ENCODE measurements at places on chromosomes 12 and 14.

DNA sequence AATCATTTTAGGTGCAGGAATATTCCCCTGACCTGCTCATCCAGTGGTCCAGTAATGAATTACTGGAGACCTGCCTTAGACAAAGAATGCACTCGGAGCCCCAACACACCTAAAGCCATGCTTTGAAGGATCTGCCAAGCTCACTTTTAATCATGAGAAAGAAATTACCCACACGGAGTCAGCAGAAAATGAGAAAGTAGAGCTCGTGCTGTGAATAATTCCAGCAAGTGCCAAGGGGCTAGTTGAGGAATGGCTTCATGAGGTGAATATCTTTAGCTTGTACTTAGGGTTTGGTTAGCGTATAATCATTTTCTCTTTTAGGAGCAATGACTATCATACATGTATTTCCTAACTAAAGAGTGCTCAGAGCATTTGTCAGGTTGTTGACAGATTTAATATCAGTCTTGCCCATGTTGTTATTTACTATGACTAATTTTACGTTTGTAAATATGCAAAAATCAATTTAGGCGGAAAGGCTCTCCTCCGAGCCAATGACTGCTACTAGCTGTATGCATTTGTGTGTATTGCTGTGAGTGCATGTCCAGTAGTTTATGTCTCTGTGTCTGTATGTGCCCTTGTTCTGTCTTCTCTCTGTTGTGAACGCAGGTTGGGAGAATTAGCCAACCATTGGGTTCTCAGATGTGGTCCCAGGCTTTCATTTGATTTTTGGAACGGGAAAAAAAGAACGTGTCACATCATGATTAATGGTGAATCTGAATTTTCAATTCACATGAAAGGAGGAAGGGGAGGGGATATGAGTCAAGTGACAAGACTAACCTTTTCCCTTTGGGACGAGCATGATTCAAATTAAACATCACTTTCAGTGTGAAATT is 98.4 kb downstream of the RMST start:
- no peak for DNase-seq

DNA sequence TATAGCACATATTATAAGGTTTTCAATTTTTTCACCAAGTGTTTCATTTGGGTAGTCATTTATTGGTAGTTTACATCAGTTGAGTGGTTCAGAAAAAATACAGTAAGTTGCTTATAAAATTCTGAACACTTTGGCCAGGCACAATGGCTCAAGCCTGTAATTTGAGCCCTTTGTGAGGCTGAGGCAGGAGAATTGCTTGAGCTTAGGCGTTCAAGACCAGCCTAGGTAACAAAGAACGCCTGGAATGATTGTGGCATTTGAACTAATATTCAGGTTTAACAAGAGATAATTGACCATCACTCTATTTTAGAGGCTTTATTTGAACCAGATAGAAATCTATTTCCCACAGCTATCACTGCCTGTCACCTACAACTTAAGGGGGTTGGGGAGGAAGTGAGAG is 22.7 kb downstream of the HIF1A start:
- no peak for DNase-seq

DNA sequence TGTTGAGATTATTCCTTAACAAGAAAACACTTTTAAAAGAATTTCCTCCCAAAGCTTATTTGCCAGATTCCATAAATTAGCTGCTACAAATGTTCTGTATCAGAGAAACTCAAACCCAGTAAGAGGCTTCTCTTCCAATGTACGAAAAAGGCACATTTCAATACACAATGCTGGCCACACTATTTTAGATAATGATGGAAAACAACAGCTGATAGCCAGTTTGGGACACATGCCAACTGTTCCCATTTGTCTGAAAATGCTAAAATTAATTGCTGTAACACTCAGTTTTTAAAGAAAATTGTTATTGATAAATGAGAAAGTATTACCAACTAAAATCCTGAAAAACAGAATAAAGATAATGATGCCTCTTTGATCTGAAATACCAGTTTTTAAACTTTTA is 4.4 kb downstream of the CFL2 start:
- no peak for DNase-seq

GRCh38 chr14:21771671-21772070 is 98.1 kb upstream of the OR4E1 start:
- DNase-seq = no peak

GRCh38 chr12:127429551-127430285 is 837.3 kb upstream of the TMEM132C start:
- no peak for DNase-seq

DNA sequence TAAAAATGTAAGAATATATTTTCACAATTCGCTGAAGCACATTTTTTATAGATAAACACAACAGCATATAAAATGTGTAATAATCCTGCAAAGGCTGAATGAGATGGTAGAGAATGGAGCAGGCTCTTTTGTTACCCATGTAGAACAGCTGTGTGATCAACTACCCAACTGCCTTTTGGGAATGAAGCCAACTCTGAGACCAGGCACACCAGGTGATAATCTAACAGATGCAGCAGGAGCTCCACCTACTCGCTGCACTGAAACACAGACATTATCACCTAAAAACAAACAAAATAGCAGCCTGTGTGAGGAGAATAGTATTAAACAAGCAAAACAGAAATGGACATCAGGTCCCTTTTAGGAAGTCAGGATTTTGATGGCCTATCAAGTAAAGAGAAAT is 183.3 kb downstream of the CCDC59 start:
- DNase-seq = no peak

DNA sequence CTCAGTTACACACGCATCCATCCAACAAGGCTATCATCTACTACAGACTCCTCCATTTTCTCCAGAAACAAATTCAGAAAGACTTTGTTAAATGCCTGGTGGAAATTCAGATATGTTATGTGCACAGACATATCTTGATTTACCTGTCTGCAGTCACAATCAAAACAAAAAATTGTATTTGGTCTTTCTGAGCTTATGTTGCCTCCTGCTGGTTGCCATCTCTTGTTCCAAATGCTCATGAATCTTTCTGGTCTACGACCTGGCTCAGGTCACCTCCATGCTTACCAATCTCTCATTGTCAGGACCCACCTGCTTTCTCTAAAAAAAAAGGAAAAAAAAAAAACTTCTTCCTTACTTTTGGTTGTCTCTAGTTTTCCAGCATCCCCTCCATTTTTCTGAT is 169.2 kb upstream of the PLXNC1 start:
- no peak for DNase-seq

DNA sequence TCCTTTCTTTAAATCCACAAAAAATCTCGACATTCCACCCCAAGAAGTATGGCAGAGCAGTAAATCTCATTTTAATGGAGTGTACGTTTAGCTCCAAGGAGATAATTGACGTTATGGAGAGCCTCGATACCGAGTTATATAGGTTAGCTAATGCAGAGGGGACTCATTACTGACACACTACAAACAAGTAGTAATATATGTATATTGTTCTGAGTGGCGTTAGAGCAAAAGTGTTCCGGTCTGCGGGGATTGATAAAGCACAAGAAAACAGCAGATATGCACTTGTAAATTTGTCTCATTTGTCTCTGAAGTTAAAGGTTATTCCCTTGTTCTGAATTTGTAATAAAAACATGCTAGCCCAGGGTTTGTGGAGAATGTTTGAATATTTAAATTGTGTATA is 84.1 kb downstream of the BCL11B start:
- DNase-seq = no peak

- DNase-seq = no peak
These were observed 34.1 kb downstream of the RAD51B start for GRCh38 chr14:67853715-67854114.

GRCh38 chr12:109052097-109052413 is 321 bp upstream of the USP30 start:
- DNase-seq = no peak

DNA sequence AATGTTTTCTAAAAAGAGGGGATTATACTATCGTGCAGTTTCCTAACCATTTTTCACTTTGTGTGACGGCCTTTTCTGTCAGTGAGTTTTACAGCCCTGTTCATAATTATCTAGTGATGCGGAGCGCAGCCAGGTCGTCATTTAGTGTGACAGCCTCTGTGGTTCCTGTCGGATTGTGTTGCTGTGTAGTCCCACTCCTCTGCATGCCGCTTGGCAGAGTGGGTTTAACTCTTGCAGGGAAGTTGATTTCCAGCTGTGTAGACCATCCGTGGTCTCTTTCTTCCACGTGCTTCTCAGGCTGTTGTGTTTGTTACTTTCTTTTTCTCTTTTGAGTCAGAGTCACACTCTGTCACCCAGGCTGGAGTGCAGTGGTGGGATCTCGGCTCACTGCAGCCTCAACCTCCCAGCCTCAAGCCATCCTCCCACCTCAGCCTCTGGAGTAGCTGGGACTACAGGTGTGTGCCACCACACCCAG is 8.6 kb downstream of the RAN start:
- no peak for DNase-seq

GRCh38 chr14:75832621-75833297 is 149.0 kb downstream of the TGFB3 start:
- DNase-seq = no peak

GRCh38 chr14:96363751-96364336 is 518 bp downstream of the GSKIP start:
- peak; percentile 24 for DNase-seq

GRCh38 chr12:52741375-52742195 is 35.6 kb downstream of the KRT76 start:
- peak; percentile 14 for DNase-seq

DNA sequence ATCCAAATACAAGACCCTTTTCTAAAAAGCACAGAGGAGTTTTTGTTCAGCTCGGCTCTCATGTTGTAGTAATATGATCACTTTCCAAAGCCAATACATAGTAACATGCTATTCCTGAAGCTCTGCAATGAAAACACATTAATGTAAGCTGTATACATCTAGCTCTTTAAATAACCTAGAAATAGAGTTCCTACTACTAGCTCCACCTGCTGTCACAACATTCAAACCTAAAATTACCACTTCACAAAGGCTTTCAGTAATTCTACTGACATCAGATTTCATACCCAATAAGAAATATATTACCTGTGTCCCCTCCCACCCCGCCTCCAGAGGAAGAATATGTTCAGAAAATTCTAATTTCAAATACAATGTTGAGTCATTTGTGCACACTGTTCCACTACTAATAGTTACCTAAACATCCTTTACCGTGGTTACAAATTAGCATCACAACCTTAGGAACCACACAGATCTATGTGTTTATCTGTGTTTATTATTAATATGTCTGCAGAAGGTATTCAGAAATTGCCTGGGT is 17.8 kb downstream of the EFCAB11 start:
- DNase-seq = no peak

- no peak for DNase-seq
These were observed 3.8 kb upstream of the ABCC9 start for GRCh38 chr12:21945002-21945401.

DNA sequence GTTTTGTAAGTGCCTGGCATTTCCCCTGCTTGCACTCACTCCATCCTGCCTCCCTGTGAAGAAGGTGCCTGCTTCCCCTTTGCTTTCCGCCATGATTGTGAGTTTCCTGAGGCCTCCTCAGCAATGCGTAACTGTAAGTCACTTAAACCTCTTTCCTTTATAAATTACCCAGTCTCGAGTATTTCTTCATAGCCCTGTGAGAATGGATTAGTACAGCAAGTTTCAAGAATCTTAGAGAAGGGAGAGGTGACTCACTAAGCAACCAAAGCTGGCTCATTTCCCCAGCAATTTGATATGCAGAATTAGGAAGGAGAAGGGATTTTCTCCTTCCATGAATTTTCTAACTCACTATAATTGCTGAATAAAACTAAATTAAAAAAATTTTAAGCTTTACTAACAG is 251.0 kb upstream of the FOXG1 start:
- DNase-seq = no peak

GRCh38 chr14:26444822-26445221 is 153.0 kb downstream of the NOVA1 start:
- DNase-seq = peak; percentile 1

DNA sequence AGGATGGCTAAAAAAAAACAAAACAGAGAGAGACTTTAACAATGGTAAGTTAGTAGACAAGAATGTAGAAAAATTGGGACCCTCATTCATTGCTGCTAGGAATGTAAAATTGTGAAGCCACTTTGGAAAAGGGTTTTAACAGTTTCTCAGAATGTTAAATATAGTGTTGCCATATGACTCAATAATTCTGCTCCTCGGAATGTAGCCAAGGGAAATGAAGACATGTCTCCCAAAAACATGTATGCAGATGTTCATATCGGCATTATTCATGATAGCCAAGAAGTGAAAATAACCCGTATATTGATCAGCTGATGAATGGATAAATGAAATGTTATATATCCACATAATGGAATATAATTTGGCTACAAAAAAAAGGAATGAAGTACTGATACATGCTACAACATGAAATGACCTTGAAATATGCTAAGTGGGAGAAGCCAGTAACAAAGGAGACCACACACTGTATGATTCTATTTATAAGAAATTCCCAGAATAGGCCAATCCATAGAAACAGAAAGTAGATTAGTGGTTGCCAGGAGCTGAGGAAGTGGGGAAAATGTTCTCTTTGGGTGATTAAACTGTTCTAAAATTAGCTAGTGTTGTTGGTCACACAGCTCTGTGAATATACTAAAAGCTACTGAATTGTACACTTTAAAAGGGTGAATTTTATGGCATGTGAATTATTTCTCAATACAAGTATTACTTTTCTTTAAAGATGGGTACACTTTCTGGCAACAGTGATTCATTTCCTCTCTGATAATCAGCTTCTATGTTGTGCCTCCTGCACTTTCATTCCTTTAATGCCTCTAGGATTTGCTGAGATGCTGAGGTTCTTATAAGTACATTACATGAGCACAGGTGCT is 132.5 kb downstream of the DAAM1 start:
- peak; percentile 89 for DNase-seq

- DNase-seq = no peak
These were observed 237.4 kb upstream of the PWP1 start for GRCh38 chr12:107448198-107448597.

DNA sequence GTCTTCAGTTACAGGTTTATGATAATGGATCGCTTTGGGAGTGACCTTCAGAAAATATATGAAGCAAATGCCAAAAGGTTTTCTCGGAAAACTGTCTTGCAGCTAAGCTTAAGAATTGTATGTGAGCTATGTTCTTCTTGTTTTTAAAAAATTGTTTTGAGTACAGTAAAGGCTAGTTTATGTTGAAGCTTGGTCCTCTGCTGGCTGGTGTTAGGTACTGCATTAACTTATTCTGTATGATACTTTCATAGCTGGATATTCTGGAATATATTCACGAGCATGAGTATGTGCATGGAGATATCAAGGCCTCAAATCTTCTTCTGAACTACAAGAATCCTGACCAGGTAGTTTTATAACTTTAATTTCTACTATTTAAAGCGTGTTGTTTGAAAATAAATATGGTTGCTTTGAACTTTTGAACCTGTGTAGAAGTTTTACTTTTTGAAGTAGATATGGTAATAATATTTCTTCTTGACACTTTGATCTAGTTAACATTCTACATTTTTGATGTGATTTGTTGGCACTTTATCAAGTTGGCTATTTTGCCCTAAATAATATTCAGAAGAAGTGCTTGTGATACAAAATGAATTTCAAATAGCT is 55.7 kb downstream of the VRK1 start:
- peak; percentile 19 for DNase-seq

GRCh38 chr12:78057075-78057474 is 226.4 kb downstream of the NAV3 start:
- DNase-seq = no peak

DNA sequence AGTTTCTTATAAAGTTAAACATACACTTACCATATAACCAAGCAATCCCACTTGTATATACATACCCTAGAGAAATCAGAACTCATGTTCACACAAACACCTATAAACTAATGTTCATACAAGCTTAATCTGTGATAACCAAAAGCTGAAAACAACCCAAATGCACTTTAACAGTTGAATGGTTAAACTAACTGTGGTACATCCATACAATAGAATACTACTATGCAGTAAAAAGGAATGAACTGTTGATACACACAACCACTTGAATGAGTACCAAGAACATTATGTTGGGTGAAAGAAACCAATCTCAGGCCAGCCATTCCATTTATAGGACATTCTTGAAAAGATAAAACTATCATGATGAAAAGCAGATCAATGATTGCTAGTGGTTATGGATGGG is 427.6 kb downstream of the DPF3 start:
- DNase-seq = no peak

Measured in foreskin melanocyte (primary cell).